Activated naive CD8-positive, alpha-beta T cell treated with anti-CD3 and anti-CD28 coated beads, Interleukin-2, amount 10 ng/mL, durations not matched to agents 7 days and 5 days (primary cell): ENCODE measurements at places on chromosomes 6 and 20.

- H3K4me3 ChIP-seq: peak within 1 kb of the TSS; percentile 43
- DNase-seq: no peak
- peaks cover 36% of the 10 kb centered on the region for H3K27me3 ChIP-seq
- H3K4me1 ChIP-seq: no peaks in the 10 kb centered on the region
Observed at GRCh38 chr6:43075670-43076463, at the start of gene PTK7. Gene PTK7, plus strand, starts transcription at chr6:43076314. Its CDS starts 175 bp downstream, at chr6:43076489.

- H3K36me3 ChIP-seq: peaks cover 15% of the 10 kb centered on the region
- peaks cover 2% of the 10 kb centered on the region for H3K4me1 ChIP-seq
- H3K27me3 ChIP-seq: no peaks in the 10 kb centered on the region
Observed at GRCh38 chr6:30857549-30857948, 26.8 kb upstream of the DDR1 start.

- peaks cover 13% of the 10 kb centered on the region for H3K27me3 ChIP-seq
- no peak overlapping the region for H3K27ac ChIP-seq
- DNase-seq: no peak
- H3K4me3 ChIP-seq: no peak overlapping the region
Observed at GRCh38 chr6:167580619-167580911, 246.1 kb upstream of the AFDN start.

GRCh38 chr20:46132705-46133120 is 14.6 kb downstream of the CD40 start:
- peak; percentile 71 for DNase-seq
- no peak overlapping the region for H3K4me3 ChIP-seq
- H3K27ac ChIP-seq: no peak overlapping the region
- H3K4me1 ChIP-seq: peaks cover 2% of the 10 kb centered on the region
- no peaks in the 10 kb centered on the region for H3K36me3 ChIP-seq

- no peaks in the 10 kb centered on the region for H3K27me3 ChIP-seq
- H3K4me1 ChIP-seq: peaks cover 52% of the 10 kb centered on the region
- no peak overlapping the region for H3K4me3 ChIP-seq
- no peak overlapping the region for H3K27ac ChIP-seq
- no peak for DNase-seq
Observed at GRCh38 chr6:90146024-90146423, 150.6 kb downstream of the BACH2 start.

DNA sequence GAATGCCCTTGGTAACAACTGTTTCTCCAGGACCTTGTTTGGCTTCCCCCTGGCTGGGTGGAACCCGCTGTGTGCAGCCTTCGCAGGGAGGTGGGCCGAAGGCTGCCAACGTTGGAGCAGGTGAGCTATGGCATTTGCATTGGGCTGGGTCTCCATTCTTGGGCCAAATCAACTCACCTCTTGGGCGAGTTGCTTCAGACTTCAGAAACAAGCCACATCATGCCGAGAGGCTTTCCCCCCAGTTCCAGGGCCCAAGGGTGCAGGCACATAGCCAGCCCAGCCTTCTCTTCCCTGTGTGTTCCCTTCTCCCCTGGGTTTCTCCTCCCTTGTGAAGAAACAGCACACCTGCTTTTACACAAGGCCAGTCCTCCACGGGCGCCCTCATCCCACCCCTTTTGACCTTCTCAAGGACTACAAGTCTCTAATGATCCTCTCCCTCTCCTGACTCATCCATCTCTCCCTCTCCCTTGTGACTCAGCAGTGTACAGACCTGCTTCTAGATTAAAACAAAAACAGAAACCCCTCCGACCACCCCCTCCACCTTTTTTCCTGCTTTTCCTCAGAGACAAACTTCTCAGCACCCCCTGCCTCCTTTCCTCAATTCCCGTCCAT is 41.6 kb downstream of the FAM209B start:
- DNase-seq: no peak
- H3K4me1 ChIP-seq: no peaks in the 10 kb centered on the region
- no peaks in the 10 kb centered on the region for H3K36me3 ChIP-seq
- H3K4me3 ChIP-seq: no peak overlapping the region
- H3K27ac ChIP-seq: no peak overlapping the region

GRCh38 chr20:20199361-20200160 is 147.2 kb downstream of the CFAP61 start:
- H3K36me3 ChIP-seq: no peaks in the 10 kb centered on the region
- DNase-seq: no peak
- H3K27ac ChIP-seq: no peak overlapping the region
- H3K27me3 ChIP-seq: peaks cover 12% of the 10 kb centered on the region
- no peak overlapping the region for H3K4me3 ChIP-seq

GRCh38 chr6:92043777-92044176 is 1375.6 kb downstream of the EPHA7 start:
- no peak overlapping the region for H3K4me3 ChIP-seq
- no peaks in the 10 kb centered on the region for H3K27me3 ChIP-seq
- no peak for DNase-seq
- H3K36me3 ChIP-seq: no peaks in the 10 kb centered on the region
- H3K27ac ChIP-seq: no peak overlapping the region
- no peaks in the 10 kb centered on the region for H3K4me1 ChIP-seq

GRCh38 chr6:137092018-137092417 is 47.3 kb upstream of the IL20RA start:
- H3K4me1 ChIP-seq: peaks cover 19% of the 10 kb centered on the region
- DNase-seq: no peak
- H3K36me3 ChIP-seq: no peaks in the 10 kb centered on the region
- no peak overlapping the region for H3K27ac ChIP-seq
- peaks cover 11% of the 10 kb centered on the region for H3K27me3 ChIP-seq
- H3K4me3 ChIP-seq: no peak overlapping the region
